ENCODE measurements at places on chromosomes 16 and 17.

GRCh38 chr17:65228287-65228686 is 91.1 kb downstream of the RGS9 start:
- no peak for DNase-seq

DNA sequence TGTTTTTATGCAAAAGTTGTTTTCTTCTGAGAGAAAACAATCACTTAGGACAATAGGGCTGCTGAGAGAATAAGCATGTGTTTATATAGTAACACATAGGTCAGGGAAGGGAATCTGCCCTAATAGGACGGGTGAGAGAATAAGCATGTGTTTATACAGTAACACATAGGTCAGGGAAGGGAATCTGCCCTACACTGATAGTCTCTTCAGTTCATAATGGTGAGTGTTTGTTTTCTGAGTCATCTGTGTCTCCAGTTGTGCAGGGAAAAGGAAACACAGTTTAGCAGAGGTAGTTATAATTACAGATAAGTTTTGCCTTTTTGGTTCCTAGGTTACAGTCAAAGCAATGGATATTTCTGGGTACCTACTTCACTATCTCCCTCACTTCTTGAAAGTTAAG is 252.3 kb upstream of the CA10 start:
- DNase-seq = no peak

- no peak for DNase-seq
Measured at GRCh38 chr16:75318737-75319136, 67.3 kb upstream of the BCAR1 start.

DNA sequence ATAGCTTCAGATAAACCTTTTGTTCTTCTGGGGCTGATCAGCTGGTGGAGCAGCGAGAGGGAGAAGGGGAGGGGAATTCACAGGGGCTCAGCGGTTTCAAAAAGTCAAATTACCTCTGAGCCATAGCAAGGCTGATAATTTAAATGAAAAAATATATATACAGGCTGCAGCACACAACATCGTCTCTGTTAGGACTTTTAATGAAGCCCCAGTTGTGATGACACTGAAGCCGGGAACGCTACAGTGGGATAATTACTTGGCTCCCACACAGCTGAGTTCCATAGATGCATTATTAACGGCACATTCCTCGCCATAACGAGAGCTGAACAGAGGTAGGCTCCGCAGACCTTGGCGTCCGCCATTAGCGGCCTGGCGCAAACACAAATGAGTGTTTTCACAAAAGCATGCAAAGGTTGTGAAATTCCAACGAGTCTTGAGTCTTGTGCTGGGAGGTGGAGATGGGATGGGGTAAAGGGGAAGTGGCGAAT is 216.0 kb downstream of the C16orf78 start:
- DNase-seq = no peak

- no peak for DNase-seq
Measured at GRCh38 chr17:70405492-70406220, 236.3 kb downstream of the KCNJ2 start.

DNA sequence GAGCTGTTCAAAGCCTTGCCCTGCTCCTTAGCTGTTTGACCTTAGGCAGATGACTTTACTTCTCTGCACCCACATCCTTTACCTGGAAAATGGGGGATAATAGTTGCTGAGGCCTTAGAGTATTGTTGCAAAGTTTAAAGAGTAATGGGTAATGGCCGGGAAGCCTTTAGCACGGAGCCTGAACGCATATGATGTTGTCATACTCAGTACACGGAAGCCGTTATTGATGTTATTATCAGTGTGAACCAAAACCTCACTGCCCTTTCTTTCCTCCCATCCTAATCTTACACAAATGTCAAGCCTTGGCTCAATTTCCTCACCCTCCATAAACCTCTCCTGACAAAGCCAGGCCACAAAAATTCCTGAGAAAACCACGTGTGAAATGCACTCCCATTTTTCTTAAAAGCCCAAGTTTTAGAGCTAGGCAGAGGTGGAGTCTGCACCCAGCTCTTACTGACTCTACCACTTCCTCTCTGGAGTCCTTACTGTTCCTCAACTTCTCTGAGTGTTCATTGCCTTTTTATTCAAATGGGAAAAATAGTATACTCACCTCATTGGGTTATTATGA is 67.3 kb upstream of the CACNG3 start:
- DNase-seq = no peak

DNA sequence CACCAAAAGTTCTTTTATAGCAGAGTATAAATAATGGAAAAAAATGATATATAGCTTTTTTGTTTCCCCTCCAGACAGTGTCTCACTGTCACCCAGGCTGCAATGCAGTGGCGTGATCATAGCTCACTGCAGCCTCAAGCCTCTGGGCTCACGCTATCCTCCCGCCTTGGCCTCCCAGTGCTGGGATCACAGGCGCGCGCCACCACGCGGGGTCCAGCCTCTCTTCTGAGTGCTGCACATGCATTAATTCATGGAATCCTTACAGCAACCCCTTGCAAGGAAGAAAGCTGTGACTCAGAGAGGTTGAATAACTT is 18.0 kb upstream of the ZNF629 start:
- DNase-seq = no peak

DNA sequence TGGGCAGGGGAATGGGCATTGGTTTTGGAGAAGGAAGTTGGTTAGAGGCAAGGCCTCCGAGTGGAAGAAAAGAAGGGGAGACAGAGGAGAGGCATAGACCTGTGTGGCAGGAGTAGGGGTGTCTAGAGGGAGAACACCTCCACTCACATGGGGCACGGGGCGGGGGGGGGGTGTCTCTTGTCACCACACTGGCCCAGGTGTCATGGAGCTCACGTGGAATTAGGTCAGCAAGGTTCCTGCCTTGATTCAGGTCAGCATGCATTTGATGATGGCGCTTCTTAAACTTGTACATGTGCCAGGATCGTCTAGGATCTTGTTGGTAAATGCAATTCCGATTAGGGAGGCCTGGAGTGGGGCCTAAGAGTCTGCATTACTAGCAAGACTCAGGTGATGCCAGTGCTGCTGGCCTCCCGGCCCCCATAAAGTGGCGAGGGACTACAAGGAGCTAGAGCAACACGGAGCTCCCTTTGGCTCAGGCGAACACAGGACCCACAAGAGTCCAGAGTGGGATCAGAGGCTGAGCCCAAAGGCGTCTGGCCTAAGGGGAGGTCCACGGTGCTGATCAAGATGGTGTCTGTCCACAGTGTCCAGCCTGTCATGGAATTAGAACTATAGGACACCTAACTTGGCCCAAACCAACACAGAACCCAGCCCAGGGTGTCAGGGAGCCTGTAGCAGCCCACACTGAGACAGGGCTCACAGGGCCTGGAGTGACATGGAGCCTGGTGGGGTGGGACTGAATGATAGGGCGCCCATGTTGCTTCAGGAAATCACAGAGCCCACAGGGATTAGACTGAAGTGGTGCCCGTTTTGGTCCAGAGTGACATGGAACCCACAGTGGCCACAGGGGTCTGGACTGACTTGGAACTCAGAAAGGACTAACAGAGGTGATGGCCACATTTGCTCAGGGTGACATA is 16.7 kb downstream of the EPOP start:
- DNase-seq = no peak

- peak; percentile 91 for DNase-seq
Measured at GRCh38 chr17:29591737-29592608, 959 bp upstream of the ANKRD13B start.

DNA sequence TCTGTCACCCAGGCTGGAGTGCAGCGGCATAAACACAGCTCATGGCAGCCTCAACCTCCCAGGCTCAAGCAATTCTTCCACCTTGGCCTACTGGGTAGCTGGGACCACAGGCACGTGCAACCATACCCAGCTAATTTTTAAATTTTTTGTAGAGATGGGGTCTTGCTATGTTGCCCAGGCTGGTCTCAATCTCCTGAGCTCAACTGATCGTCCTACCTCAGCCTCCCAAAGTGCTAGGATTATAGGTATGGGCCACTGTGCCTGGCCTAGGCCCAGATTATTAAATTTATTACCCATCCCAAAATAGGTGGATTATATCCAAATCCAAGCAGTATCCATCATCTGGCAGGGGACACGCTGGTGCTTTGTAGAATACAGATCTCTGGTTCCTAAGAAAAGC is 53.8 kb downstream of the METTL16 start:
- no peak for DNase-seq

GRCh38 chr16:75265911-75266701 is 14.7 kb upstream of the BCAR1 start:
- DNase-seq = no peak

- no peak for DNase-seq
Measured at GRCh38 chr17:76515274-76515949, 14.2 kb upstream of the RHBDF2 start.

DNA sequence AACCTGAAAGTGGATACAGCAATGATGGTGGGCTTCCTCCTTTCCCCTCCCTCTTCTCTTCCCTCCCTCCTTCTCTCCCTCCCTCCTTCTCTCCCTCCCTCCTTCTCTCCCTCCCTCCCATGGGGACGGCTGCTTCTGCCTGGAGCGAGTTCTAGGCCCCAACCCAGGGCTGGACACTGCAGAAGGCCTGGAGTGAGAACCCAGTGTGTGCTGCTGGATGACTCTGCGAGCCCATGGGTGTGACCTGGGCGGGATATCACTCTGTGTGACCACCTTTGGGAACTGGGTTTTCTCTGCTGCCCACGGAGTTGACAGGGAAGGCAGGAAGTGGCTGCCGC is 242.6 kb upstream of the GSE1 start:
- no peak for DNase-seq

DNA sequence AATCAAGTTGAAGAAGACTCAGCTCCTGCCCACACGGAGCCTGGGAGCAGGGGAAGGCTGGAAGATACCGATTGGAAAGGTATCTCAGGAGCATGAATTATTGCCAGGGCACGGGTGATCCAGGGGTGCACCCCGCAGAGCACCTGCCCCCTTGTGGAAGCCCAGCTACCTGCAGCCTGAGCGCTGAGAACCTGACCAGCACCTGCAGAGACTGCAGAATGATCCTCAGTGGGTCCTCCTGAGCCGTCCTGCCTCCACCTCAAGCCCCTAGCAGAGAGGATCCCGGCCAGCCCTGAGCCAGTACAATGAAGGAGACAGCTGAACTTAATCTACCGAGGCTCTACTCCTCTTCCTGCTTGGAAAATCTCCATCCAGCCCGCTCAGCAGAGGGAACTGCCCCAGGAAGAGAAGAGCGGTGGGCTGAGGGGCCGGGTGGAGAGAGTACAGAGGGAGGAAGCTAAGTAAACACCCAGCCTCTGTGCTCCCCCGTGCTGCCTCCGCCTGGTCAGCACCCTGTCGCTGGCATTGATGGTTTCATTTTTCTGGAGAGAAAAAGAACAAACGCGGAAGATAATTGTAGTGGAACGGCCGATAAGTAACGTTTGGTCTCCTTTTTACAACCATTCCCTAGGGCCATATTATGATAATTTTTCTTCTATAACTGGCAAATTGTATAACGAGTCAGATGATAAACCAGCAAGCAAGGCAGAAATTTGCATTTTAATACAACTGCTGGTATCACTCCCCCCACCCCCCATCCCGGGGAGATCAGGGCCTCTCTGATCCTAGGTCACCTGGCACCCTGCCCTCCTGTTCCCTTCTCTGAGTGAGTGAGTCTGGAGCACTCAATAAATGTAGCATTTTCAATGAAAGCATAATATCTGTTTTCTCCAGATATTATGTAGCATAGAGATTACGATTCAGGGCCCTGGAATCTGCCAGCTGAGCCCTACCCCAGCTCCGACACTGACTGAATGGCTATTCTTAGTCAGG is 204.5 kb upstream of the RPL38 start:
- DNase-seq = peak; percentile 29

- no peak for DNase-seq
Measured at GRCh38 chr16:23371368-23371767, 69.3 kb downstream of the SCNN1B start.

DNA sequence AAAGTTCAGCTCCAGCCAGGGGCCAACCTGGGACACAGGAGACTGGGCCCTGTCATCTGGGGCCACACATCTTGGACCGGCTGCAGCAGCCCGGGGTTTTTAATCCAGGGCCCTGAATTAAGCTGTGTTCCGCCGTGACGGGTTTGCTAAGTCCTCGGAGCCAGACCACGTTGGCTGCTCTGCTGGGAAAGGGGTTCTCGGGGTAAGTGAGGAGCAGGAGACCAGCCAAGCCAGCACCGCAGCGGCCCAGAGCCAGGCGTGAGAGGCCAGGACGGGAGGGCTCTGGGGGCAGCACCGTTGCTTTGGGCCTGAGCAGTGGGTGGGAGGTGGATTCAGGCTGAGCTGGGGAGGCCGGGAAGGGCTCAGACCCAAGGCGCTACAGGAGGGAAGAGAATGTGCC is 31.3 kb upstream of the CBX4 start:
- no peak for DNase-seq

DNA sequence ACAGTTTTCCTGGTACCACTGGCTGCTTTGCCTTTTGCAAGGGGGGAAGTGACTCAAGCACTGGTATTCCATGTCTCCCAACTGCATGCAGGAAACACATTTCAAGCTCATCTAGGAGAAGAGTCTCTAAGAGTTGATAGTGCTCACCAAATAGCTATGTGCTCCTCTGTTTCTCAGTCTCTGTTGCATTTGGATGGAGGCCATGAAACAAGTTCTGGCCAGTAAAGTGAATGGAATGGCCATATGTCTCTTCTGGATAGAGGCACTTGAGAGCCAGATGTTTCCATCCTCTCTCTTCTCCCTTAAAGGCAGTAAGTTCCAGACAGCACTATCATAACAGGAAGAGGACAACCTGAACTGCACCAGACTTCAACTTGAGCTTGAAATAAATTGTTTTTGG is 60.6 kb downstream of the C16orf82 start:
- DNase-seq = peak; percentile 6

DNA sequence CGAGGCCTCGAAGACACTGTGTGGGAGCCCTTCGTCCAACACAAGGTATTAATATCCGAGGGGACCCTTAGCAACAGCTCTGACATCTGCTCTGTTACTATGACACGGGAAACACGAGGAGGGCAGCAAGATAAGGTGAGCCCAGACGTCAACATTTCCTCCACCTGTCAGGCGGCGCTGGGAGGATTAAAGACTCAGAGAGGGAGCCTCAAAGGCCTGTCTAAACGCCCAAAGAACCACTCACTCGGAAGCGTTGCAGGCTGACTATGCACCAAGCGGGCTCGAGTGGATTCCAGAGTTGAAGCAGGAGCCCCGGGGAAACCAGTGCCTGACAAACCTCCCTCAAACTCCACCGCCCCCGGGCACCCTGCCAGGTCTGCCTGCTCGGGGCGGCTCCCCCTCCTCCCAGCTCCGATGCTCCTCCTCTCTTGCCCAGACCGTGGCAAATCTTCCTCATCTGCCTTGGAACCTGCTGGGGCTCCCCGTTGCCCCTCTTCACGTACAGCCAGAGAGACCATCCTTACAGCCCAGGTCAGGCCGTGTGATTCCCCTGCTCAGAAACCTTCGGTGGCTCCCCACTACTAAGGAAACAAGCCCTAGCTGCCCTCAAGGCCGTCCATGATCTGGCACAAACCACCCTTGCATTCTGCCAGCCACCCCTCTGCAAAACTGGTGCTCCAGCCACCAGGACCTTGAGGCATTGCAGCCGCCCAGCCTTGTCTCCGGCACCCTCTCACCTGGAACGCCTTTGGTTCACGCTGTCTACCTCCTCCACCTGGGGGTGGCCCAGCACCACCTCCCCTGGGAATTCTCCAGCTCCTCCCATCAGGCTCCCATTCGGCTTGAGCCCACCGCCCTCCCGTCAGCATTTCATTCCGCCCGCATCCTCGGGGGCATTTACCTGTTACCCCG is 16.2 kb downstream of the RPH3AL start:
- peak; percentile 57 for DNase-seq

All from NCI-H1694 (cell line).